ENCODE measurements at places on chromosomes 12 and 14.

DNA sequence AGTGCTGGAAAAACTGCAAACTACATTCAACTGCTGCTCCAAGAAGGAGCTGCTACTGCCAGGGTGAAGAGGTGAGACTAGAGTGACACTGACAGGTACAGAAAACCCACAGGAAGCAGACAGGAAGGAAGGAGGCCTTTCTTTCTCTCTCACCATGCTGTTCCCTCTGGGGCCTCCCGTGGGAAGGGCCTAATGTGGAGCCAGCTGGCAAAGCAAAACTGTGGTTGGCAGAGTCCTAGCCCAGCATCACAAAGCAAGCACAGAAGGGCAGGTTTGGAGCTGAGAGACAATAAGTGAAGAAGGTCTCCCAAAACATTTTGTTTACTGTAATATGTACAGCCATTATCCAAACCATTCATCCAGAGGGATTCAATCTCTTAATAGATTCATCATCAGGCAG is 122.5 kb upstream of the MAX start:
- DNase-seq = peak; percentile 42

GRCh38 chr12:125079648-125080645 is 14.7 kb downstream of the AACS start:
- DNase-seq = peak; percentile 23

DNA sequence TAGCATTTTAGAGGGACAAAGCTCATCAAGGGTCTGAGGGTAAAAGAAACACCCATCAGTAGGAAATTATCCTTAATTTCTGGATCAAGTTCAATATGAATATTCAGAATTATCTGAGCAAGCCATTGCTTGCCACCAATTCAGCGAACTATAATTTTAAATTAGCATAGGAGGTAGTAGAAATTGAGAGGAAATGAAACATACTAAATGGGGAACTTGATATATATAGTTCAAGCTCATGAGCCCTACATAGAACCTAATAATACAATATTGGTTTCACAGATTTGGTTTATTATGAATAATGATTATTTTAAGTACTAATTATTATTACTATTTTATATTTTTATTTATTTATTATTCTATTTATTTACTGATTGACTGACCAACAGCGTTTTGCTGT is 42.1 kb upstream of the GXYLT1 start:
- DNase-seq = no peak

DNA sequence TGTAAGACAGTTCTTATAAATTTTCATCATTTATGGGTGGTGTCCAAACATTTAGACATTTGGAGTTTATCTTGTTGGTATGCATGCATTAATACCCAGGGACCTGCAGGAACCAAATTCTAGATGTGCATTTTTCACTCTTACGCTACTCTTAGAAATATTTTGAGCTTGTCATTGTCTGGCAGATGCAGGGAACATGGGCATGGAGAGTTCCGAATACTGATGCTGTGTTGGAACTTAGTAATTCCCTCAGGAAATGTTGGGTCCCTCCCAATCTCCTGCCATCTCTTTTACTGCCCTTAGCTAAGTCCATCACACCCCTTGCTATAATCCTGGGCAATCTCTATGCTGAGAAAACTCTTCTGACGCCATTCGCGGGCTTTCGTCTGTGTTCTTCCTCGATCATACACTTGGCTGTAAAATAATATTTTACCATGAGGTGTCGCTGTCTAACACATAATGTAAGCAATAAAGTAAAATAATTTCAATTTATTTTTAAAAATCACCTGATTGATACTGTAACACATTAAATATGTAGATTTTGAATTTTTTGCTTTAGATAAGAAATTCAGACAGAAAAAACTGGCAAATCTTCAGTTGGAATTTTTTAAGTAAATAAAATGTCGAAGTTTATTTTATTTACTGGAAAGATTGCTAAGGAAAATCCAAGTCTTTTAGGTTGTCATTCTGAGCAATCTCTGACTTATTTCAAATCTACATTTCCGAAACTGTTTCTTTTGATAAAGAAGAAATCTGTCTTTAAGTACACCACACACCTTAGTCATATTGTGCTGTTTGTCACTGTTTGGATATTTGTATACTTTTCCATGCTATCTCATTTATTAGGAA is 304.1 kb upstream of the SSTR1 start:
- DNase-seq = peak; percentile 77

- peak; percentile 80 for DNase-seq
Observed at GRCh38 chr14:59507063-59507751, 22.9 kb downstream of the JKAMP start.

GRCh38 chr12:121580959-121581685 is at the start of gene KDM2B:
KDM2B (minus strand) TSS chr12:121581023; CDS start chr12:121580911, 112 bp downstream.
- DNase-seq = peak; percentile 51

DNA sequence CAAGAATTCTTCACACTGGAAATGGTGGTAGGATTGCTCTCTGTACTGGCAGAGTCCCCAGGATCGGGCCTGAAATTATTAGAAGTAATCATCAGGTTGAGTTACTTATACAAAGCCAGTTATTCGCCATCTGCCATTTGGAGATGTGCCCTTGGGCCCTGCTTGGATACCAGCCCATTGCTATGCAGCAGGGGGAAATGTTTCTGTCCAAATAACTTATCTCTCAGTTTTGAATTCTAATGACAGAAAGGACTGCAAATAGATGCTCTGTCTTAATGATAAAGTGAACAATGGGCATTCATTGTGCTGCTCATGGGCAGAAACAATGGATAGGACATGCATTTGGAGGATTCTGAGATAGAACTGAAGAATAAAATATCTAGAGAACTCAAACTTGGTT is 139.1 kb upstream of the PELI2 start:
- DNase-seq = no peak

DNA sequence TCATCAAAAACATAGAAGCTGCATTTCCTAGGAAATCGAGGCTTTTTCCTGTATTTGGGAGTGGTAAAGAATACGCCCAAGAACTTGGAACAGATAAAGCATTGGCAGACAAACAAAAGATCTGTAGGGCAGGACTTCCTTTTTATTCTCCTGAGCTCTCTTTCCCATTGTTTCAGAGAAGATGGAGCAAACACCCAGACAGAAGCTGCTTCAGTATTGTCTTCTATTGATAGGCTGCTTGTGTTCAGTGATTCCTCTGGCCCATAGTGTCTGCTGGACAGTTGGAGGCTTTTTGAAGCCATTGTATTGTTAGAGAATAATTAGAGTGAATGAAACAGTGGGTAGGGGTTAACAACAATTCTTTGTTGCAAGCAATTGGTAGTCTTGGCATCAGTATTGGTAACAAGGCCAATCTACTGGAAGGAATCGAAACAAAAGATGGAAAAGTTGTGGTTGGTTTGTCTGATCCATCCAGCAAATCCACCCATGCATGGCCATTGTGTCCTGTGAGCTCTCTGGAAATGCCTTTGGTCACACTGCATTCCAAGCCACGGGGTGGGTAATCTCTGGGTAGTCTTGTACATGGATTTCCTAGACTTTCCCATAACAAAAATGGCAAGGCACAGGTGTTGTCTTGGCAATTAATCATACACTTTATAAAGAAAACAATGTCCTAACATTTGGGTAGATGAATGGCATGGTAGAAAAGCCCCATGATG is 424.8 kb downstream of the RAD51B start:
- no peak for DNase-seq

DNA sequence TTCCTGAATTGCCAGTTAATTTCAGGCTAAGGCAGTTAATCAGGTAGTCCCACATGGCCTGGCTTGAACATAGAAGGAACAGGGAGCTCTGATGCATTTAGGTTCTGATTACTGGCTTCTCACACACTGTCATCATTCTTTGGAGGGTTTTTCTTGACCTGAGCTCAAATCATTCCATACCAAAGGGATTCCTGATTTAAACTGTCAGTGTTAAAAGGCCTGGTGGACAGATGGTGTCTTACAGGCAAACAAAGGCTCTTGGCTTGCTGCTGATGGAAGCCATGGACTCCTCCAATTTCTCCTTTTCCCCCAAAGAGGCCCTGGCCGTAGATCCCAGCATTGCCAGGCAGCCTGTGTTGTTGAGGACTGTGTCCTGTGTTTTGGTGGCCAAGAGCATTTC is 30.2 kb downstream of the CACNA1C start:
- peak; percentile 69 for DNase-seq

- DNase-seq = no peak
Observed at GRCh38 chr12:91572869-91573268, 390.3 kb upstream of the DCN start.

DNA sequence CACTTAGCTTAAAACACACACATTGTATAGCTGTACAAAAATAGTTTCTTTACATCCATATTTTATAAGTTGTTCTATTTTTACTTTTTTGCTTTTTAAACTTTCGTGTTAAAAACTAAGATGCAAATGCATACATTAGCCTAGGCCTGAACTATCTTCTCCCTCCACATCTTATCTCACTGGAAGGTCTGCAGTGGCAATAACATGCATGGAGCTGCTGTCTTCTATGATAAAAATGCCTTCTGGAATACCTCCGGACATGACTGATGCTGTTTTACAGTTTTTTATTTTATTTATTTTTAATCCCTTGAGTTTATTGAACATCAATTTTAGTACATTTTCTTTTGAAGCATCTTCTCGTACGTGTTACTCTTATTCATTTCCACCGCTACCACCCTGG is 112.3 kb upstream of the TSPAN8 start:
- no peak for DNase-seq

- DNase-seq = no peak
Observed at GRCh38 chr12:52320784-52321400, at the start of gene KRT83. KRT83 (minus strand) TSS chr12:52321398; CDS start chr12:52321335, 63 bp downstream.

DNA sequence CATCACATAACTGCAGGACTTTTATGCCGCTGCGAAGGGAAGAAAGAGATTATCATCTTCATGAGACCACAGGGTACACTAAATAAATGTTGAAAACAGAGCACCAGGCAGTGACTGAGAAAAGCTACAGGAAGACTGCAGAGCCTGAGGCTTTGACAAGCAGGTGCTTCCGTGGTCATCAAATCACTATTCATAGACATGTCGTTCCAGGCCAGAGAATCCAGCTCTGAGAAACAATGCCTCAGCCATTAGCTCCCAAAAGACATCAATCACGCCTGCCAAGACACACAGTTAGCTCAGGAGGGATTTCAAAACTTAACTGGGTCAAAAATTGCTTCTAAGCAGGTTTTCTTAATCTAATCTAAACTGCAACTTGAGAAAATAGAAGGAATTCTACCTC is 47.2 kb upstream of the GARIN6 start:
- peak; percentile 8 for DNase-seq

DNA sequence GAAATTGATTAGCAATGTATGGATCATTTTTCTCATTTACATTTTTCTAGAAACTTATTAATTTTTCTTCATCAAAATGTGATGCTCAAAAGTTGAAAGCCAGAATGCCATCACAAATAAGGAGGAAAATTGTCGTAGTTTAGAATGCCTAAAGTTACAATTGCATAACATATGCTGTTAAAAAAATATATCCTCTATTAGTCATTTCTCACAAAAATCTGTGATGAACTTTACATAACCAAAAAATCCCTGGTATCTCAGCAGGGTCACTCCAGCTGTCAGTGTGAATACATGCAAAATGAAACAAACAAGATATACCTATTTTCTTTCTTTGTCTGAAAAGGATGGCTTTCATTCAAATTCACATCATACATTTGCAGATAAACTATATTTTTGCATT is 358.9 kb downstream of the PAWR start:
- no peak for DNase-seq

DNA sequence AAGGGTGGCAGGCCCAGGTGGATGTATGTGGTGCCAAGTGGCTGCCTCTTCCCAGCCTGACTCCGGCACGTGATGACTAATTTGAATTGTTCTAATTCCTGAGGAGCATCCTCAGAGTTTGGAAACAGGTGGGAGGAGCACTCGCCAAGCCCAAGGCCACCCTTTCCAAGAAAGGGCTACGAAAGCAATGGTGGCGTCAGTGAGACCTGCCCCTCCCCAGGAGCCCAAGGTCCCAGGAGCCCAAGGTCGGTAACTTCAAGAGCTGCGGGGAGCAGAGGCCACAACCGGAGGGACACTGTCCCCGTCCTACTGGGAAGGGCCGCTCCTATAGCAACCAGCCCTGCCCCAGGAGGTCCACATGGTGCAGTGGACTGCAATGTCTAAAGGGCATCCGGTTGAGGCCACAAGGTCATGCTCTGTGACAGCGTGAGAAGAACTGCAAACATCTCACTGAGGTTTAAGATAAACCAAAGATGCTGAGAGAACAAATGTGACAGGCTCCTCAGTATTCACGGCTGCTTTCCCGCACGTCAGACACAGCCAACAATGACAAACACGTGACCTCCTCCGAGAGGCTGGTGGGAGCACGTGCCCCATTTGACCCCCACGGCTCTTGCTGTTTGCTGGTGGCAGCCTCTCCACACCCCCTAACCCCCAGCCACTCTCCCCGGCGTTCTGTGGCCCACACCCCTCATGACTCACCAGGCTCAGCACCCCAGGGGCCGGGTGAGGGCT is 79.6 kb downstream of the ITPK1 start:
- no peak for DNase-seq

GRCh38 chr12:131830335-131830913 is 2.2 kb downstream of the MMP17 start:
- peak; percentile 75 for DNase-seq

- no peak for DNase-seq
Observed at GRCh38 chr14:53924753-53925152, 31.9 kb downstream of the BMP4 start.

DNA sequence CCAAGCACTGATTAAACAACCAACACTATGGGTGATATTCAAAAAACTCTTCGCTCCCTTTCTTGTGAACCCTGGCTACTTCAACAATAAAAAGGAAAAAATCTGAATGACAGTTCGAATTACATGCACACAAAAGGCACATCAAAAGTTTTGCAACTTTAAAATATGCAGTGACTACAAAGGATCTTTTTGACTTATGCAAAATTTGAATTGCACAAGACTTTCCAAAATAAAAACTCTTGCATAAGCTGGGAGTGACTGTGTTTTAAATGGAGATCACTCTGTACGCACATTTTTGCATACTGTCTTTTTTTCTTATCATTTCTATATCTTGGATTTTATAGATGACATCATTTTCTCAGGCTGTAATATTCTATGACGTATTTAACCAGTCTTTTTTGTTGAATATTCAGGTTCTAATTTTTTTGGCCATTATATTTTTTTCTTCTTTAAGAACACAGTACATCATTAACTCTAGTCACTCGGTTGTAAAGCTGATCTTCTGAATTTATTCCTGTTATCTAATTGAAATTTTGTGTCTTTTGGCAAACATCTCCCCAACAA is 667.6 kb upstream of the TBX3 start:
- DNase-seq = no peak
